ENCODE measurements at places on chromosomes 16 and 17. TPM values are rescaled to one million over a fixed set of nuclear protein-coding genes. Genes with fewer than 3 reads are reported as not detected.

DNA sequence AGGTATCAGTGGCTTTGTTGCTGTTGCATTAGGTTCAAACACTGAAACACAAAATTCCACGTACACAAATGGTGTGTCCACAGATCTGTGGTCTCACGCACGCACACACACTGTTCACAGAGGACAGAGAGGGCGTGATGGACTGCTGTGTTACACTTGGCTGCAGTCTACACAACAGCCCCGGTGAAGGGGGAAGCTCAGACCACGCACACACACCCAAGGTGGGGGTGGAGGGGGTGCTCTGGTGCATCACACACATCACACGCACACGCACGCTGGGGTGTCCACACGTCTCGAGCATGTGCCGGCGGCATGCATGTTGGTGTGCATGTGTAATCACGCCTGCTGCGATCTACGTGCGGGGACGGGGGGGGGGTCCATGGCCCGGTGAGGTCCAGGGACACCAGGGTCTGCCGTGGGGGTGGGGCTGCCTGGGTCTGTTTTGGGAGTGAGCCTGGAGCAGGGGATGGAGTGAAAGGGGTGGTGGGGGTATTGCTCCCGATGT is 7.3 kb downstream of the HSD3B7 start:
- no peak overlapping the region for H3K27ac ChIP-seq
- H3K4me1 ChIP-seq = peaks cover 1% of the 10 kb centered on the region
- H3K36me3 ChIP-seq = no peaks in the 10 kb centered on the region
- no peak for DNase-seq
- no peaks in the 10 kb centered on the region for H3K27me3 ChIP-seq

GRCh38 chr17:8965394-8966168 is at the start of gene PIK3R5:
TSS of gene PIK3R5 (minus strand) at chr17:8965707. CDS start at chr17:8911494, 54,213 bp downstream.
- DNase-seq = no peak
- no peak within 1 kb of the TSS for H3K4me3 ChIP-seq
- H3K27me3 ChIP-seq = peaks cover 24% of the 10 kb centered on the region
- no peaks in the 10 kb centered on the region for H3K36me3 ChIP-seq
- no peaks in the 10 kb centered on the region for H3K4me1 ChIP-seq

- H3K27me3 ChIP-seq = no peaks in the 10 kb centered on the region
- no peak for DNase-seq
- H3K36me3 ChIP-seq = no peaks in the 10 kb centered on the region
- no peak overlapping the region for H3K27ac ChIP-seq
- no peak overlapping the region for H3K4me3 ChIP-seq
These were observed 23.0 kb upstream of the IL21R start for GRCh38 chr16:27378871-27379481.

GRCh38 chr17:28347261-28347891 is 10.0 kb downstream of the POLDIP2 start:
- H3K36me3 ChIP-seq = peaks cover 83% of the 10 kb centered on the region
- DNase-seq = peak; percentile 97
- H3K27ac ChIP-seq = peak overlapping the region; percentile 82

GRCh38 chr16:89364606-89365005 is 125.8 kb downstream of the ANKRD11 start:
- no peak for DNase-seq
- H3K4me1 ChIP-seq = peaks cover 25% of the 10 kb centered on the region
- no peaks in the 10 kb centered on the region for H3K36me3 ChIP-seq
- H3K27ac ChIP-seq = peak overlapping the region; percentile 92
- H3K4me3 ChIP-seq = no peak overlapping the region
- H3K27me3 ChIP-seq = no peaks in the 10 kb centered on the region

GRCh38 chr16:57285379-57285778 is 907 bp upstream of the PLLP start:
- peaks cover 44% of the 10 kb centered on the region for H3K27me3 ChIP-seq
- no peaks in the 10 kb centered on the region for H3K36me3 ChIP-seq
- no peak overlapping the region for H3K27ac ChIP-seq
- no peak overlapping the region for H3K4me3 ChIP-seq
- DNase-seq = no peak
- H3K4me1 ChIP-seq = peaks cover 6% of the 10 kb centered on the region

DNA sequence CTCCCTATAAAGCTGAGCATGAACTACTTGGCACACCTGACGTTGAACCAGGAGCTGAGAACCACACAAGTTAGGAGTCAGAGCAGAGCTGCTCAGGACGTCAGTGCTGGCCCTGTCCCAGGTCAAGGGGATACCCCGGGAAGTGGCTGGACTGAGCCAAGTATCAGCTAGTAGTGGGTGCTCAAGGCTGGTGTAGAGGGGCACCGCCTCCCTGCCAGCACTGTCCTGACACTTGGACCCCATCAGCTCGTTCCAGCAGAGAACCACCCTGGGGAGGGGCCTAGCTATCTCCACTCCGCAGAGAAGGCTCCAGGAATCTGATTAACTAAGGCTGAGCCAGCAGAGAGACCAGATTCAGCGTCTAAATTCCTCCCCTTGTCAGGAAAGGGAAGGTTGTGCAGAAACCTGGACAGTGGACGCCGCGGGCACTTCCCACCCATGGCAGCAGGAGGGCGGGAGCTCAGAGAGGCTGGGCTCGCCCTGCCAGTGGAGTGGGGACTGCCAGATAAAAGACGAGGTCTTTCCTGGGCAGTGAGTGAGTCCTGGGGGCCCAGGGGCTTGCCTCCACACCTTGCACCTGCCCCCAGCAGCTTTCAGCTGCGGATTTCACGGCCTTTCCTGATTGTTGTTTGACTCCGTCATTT is 21.0 kb downstream of the C16orf90 start:
- DNase-seq = peak; percentile 29
- H3K27me3 ChIP-seq = no peaks in the 10 kb centered on the region
- no peak overlapping the region for H3K4me3 ChIP-seq
- no peak overlapping the region for H3K27ac ChIP-seq
- H3K4me1 ChIP-seq = no peaks in the 10 kb centered on the region
- peaks cover 7% of the 10 kb centered on the region for H3K36me3 ChIP-seq

DNA sequence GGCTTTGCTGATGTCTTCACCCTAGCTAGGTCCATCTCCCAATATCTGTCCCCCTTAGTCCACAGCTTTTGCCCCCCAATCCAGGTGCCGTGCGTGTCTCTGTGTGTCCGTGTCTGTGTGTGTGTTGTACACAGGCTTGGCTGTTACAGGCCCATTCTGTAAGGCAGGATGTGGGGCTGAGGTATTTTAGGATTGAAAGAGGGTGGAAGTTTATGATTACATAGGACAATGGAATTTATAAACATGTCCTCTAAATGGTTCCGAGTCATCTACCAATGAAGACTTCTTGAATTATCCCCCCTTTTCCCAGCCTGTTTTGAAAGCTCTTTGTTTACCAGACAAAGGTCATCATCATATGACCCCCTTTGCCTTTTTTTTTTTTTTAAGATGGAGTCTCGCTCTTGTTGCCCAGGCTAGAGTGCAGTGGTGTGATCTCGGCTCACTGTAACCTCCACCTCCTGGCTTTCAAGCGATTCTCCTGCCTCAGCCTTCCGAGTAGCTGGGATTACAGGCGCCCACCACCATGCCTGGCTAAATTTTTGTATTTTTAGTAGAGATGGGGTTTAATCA is 21.9 kb downstream of the ACE start:
- H3K36me3 ChIP-seq = no peaks in the 10 kb centered on the region
- no peak overlapping the region for H3K27ac ChIP-seq
- DNase-seq = peak; percentile 45
- H3K4me3 ChIP-seq = no peak overlapping the region
- H3K4me1 ChIP-seq = peaks cover 4% of the 10 kb centered on the region

DNA sequence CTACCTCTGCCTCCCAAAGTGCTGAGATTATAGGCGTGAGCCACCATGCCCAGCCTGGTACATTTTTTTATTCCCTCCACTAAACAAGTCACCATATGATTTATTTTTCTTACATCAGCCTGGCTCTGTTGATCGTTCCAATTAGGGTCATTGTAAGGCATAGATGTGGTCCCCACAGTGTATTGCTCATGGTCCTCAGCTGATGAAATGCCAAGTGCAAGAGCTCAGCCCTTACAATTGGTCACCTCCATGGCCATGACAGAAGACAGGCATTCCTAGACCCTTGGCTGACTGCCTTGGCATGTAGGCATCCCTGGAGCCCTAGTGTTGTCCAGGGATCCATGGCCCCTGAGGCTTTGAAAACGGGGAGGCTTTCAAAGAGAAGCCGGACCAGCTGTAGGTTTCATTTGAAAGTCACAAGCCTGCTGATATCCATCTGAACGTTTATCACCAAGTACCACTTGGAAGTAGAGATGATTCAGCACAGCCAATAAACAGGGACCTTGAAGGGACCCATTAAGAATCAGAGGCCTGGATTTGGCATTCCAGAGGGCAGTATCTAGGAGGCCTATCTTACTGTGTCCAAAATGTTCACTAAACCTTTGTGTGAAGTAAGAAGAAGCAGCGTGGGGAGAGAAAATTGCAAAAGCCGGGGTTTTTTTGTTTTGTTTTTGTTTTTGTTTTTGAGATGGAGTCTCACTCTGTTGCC is 20.6 kb upstream of the PRKCA start:
- H3K27me3 ChIP-seq = no peaks in the 10 kb centered on the region
- peaks cover 4% of the 10 kb centered on the region for H3K4me1 ChIP-seq
- H3K36me3 ChIP-seq = no peaks in the 10 kb centered on the region

GRCh38 chr17:38874505-38875400 is 4.9 kb downstream of the LASP1 start:
- peak overlapping the region; percentile 31 for H3K27ac ChIP-seq
- peak overlapping the region; percentile 54 for H3K4me3 ChIP-seq
- DNase-seq = peak; percentile 73
- H3K4me1 ChIP-seq = peaks cover 56% of the 10 kb centered on the region
- H3K36me3 ChIP-seq = peaks cover 22% of the 10 kb centered on the region

GRCh38 chr17:80890196-80890920 is 101.3 kb upstream of the CHMP6 start:
- peaks cover 29% of the 10 kb centered on the region for H3K4me1 ChIP-seq
- peak overlapping the region; percentile 100 for H3K27ac ChIP-seq
- DNase-seq = peak; percentile 70
- H3K27me3 ChIP-seq = no peaks in the 10 kb centered on the region
- H3K36me3 ChIP-seq = peaks cover 18% of the 10 kb centered on the region
- no peak overlapping the region for H3K4me3 ChIP-seq

DNA sequence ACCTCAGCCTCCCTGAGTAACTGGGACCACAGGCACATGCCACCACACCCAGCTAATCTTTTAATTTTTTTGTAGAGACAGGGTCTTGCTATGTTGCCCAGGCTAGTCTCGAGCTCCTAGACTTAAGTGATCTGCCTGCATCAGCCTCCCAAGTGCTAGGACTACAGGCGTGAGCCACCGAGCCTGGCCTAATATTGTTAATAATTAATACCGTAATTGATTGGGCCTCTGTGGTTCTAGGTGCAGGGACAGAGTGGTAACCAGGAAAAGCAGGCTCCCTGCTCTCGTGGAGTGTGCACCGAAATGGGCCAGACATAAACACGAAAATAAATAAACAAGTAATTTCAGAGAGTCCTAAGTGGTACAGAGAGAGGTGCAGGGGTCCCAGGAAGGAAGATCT is 241.0 kb downstream of the GSG1L start:
- DNase-seq = no peak
- H3K36me3 ChIP-seq = no peaks in the 10 kb centered on the region
- no peak overlapping the region for H3K4me3 ChIP-seq

GRCh38 chr16:17469741-17470181 is 999 bp downstream of the XYLT1 start:
- peak overlapping the region; percentile 69 for H3K4me3 ChIP-seq
- DNase-seq = no peak
- H3K36me3 ChIP-seq = no peaks in the 10 kb centered on the region
- H3K4me1 ChIP-seq = peaks cover 36% of the 10 kb centered on the region
- peak overlapping the region; percentile 45 for H3K27ac ChIP-seq

DNA sequence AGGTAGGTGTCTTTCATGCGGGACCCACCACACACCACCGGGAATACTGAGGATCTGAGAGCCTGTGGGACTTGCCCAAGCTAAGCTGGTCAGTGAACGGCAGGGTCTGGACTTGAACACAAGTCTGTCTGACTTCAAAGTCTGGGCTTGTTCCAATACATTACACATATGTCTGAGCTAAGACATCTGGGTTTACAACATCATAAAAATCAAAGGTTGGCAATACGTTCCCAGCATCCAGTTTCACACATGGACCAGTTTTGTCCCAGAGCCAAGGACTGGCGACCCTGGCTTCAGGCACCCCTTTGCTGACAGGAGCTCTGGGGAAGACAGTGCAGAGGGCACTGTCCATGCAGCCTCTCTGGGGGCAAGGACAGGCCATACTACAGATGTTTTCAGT is 27.9 kb upstream of the AXIN2 start:
- H3K27ac ChIP-seq = no peak overlapping the region
- H3K4me1 ChIP-seq = no peaks in the 10 kb centered on the region
- no peaks in the 10 kb centered on the region for H3K27me3 ChIP-seq
- H3K4me3 ChIP-seq = no peak overlapping the region

GRCh38 chr16:78122774-78123315 is 23.4 kb downstream of the WWOX start:
- peak; percentile 32 for DNase-seq
- H3K4me1 ChIP-seq = peaks cover 7% of the 10 kb centered on the region
- H3K36me3 ChIP-seq = no peaks in the 10 kb centered on the region
- no peak overlapping the region for H3K4me3 ChIP-seq
- peak overlapping the region; percentile 37 for H3K27ac ChIP-seq
- H3K27me3 ChIP-seq = no peaks in the 10 kb centered on the region

DNA sequence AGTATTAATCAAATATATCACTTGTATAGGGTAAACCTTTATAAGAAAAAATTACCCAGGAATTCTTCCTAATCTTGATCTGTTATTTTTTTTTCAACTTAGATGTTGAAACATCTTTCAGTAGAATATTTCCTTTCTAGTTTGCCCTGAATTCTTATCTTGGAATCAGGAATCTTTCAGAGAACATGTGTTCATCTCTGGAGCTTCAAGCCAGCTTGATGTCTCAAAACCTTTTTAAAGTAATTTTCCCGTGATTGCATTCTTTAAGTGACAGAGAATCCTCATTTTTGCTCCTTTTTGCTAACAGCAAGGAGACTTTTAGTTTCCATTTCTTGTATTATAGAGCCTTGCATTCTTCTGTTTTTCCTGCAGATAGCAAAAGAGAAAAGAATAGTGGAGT is 90.8 kb downstream of the ELAC2 start:
- H3K27me3 ChIP-seq = no peaks in the 10 kb centered on the region
- no peak overlapping the region for H3K4me3 ChIP-seq
- H3K4me1 ChIP-seq = peaks cover 7% of the 10 kb centered on the region
- no peaks in the 10 kb centered on the region for H3K36me3 ChIP-seq
- H3K27ac ChIP-seq = no peak overlapping the region
- no peak for DNase-seq

- H3K4me1 ChIP-seq = peaks cover 15% of the 10 kb centered on the region
- no peaks in the 10 kb centered on the region for H3K27me3 ChIP-seq
- H3K27ac ChIP-seq = no peak overlapping the region
- no peak overlapping the region for H3K4me3 ChIP-seq
- DNase-seq = no peak
These were observed 56.4 kb upstream of the SLC25A19 start for GRCh38 chr17:75345514-75346167.

GRCh38 chr16:67525176-67525860 is 3.3 kb upstream of the RIPOR1 start:
- peaks cover 14% of the 10 kb centered on the region for H3K4me1 ChIP-seq
- H3K27ac ChIP-seq = no peak overlapping the region
- H3K4me3 ChIP-seq = no peak overlapping the region
- no peaks in the 10 kb centered on the region for H3K36me3 ChIP-seq

- no peak overlapping the region for H3K27ac ChIP-seq
- H3K36me3 ChIP-seq = no peaks in the 10 kb centered on the region
- H3K4me3 ChIP-seq = no peak overlapping the region
- no peaks in the 10 kb centered on the region for H3K27me3 ChIP-seq
These were observed 252.0 kb upstream of the KIF2B start for GRCh38 chr17:53570731-53571130.

The TTLL6 gene
- not detected for total RNA-seq

The MT1M gene
- total RNA-seq = 8.5 TPM

The TLCD3B gene
- total RNA-seq = not detected

The FOXJ1 gene
- total RNA-seq = not detected
